Stimulated activated CD4-positive, alpha-beta T cell treated with anti-CD3 and anti-CD28 coated beads, Interleukin-4, amount 100 ng/mL, for 24 hours (primary cell): ENCODE measurements at places on chromosomes 4 and X.
A peak's percentile ranks its signal among the peaks of the same experiment; 100 is the strongest.

DNA sequence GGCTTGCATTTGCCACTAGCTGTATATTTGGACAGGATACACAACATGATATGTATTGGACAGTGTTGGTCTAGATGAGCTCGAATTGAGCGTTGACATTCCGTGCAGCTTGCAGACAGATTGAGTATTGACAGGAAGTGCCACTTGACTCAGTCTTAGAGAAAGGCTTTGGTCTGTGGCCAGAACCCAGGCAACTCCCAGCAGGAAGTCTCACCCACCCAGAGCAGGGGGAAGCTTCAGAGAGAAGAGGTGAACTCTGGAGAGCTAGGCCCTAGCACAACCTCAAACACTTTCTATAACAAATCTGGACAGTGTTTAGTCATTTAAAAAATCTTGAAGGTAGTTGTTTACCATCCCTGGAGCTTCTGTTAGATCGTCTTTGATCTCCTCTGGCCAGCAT lies 280.5 kb downstream of the FBXW7 start:
- peak; percentile 57 for DNase-seq

- DNase-seq, result no peak
These were observed 154.3 kb downstream of the DIPK2B start for GRCh38 chrX:45046417-45046816.

DNA sequence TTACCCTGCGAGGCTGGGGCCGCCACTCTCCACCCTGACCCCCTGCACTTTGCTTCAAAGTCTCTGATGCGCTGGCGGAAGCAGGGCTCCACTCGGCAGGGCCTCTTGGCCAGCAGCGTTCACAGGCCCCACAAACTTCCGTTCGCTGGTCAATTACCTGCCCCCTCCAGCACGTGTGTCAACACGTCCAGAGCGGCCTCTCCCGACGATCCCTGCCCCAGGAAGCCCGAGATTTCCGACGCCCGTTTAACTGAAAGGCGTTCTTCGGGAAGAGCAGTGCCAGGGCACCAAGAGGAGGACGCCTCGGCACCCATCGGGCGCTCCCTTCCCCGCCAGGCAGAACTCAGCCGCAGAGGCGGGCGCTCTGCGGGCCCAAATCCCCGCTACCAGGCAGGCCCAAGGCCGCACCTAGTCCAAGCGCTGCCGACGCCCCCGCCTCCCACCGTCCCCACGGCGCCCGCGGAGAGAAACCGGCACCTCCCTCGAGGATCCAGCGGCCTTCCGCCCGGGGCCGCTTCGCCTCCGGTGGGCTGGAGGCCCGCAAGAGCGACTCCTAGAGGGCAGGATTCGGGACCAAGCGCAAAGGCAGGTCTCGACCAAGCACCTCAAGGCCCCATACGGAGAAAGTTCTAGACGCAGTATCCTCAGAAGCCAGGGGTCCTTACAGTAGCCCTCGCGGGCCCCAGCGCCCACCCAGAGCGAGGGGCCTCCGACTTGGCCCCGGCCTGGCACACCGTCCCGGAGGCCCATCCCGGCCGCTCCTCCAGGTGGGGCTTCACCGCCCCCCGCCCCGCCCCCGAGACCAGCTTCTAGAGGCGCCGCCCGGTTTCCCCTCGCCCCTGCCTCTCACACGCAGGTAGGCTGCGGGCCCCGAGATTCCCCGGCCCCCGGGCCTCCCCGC lies 586 bp downstream of the BCAP31 start:
- DNase-seq, result peak; percentile 51

- no peak for DNase-seq
These were observed 75.6 kb upstream of the NOCT start for GRCh38 chr4:138939960-138940359.

- no peak for DNase-seq
These were observed 611.1 kb upstream of the ATOH1 start for GRCh38 chr4:93217431-93217830.

- no peak for DNase-seq
These were observed 343.7 kb downstream of the ARAP2 start for GRCh38 chr4:35900286-35901243.
